Sigmoid colon (tissue), 7 donors: ENCODE measurements at places on chromosomes 7 and 10.
A peak's percentile ranks its signal among the peaks of the same experiment; 100 is the strongest.

GRCh38 chr10:49174261-49174925, 13.8 kb downstream of the TMEM273 start:
- H3K27ac ChIP-seq = no peak overlapping the region
- no peak for DNase-seq
- no peaks in the 10 kb centered on the region for H3K36me3 ChIP-seq
- H3K4me1 ChIP-seq = no peaks in the 10 kb centered on the region
- H3K27me3 ChIP-seq = no peaks in the 10 kb centered on the region
- no peak overlapping the region for H3K4me3 ChIP-seq

GRCh38 chr7:15041226-15041625, 138.7 kb upstream of the DGKB start:
- H3K4me1 ChIP-seq = peaks cover 36% of the 10 kb centered on the region
- H3K4me3 ChIP-seq = no peak overlapping the region
- no peaks in the 10 kb centered on the region for H3K27me3 ChIP-seq
- no peak overlapping the region for H3K27ac ChIP-seq
- H3K36me3 ChIP-seq = no peaks in the 10 kb centered on the region
- no peak for DNase-seq

- H3K36me3 ChIP-seq = peaks cover 32% of the 10 kb centered on the region
- H3K27me3 ChIP-seq = no peaks in the 10 kb centered on the region
Observed at GRCh38 chr7:149432121-149432691, 28.7 kb downstream of the ZNF777 start.

DNA sequence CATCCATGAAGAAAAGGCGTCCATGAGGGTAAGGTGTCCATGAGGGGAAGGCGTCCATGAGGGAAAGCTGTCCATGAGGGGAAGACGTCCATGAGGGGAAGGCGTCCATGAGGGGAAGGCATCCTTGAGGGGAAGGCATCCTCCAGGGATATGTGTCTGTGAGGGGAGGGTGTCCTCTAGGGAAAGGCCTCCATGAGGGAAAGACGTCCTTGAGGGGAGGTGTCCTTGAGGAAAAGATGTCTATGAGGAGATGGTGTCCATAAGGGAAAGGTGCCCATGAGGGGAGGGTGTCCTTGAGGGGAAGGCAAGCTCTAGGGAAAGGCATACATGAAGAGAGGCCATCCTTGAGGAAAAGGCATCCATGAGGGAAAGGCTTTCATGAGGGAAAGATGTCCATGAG, 92.6 kb downstream of the INPP5A start:
- no peaks in the 10 kb centered on the region for H3K27me3 ChIP-seq
- H3K27ac ChIP-seq = peak overlapping the region; percentile 96
- DNase-seq = peak; percentile 55

DNA sequence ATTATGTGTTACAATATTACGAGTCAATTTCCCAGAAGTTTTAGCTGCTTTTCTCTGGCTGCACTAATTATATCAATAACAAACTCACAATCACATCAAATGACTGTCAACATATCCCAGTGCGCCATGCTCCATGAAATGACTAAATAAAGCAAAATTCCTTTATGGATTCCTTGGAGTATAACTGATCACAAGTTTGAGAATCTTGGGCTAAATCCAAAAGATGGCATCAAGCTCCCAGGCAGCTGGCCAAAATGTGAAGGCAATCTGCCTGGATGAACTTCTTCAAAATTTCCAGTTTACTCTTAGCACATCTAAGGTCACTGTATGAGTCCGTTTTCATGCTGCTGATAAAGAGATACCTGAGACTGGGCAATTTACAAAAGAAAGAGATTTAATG, 210.8 kb downstream of the CCSER2 start:
- H3K4me1 ChIP-seq = peaks cover 9% of the 10 kb centered on the region
- DNase-seq = no peak
- H3K36me3 ChIP-seq = no peaks in the 10 kb centered on the region
- H3K4me3 ChIP-seq = no peak overlapping the region

GRCh38 chr10:132879408-132880127, 62.8 kb downstream of the CFAP46 start:
- no peaks in the 10 kb centered on the region for H3K27me3 ChIP-seq
- H3K4me3 ChIP-seq = no peak overlapping the region
- DNase-seq = peak; percentile 57
- no peaks in the 10 kb centered on the region for H3K36me3 ChIP-seq
- H3K4me1 ChIP-seq = no peaks in the 10 kb centered on the region
- no peak overlapping the region for H3K27ac ChIP-seq

- no peaks in the 10 kb centered on the region for H3K27me3 ChIP-seq
- peaks cover 19% of the 10 kb centered on the region for H3K4me1 ChIP-seq
- H3K27ac ChIP-seq = peak overlapping the region; percentile 23
Observed at GRCh38 chr7:92633211-92633906, 43.2 kb upstream of the FAM133B start.

- no peak overlapping the region for H3K27ac ChIP-seq
- no peaks in the 10 kb centered on the region for H3K36me3 ChIP-seq
- H3K4me1 ChIP-seq = no peaks in the 10 kb centered on the region
- no peak for DNase-seq
Observed at GRCh38 chr7:40802497-40802896, 667.7 kb downstream of the SUGCT start.

- DNase-seq = no peak
- no peaks in the 10 kb centered on the region for H3K4me1 ChIP-seq
- no peak overlapping the region for H3K27ac ChIP-seq
- no peak overlapping the region for H3K4me3 ChIP-seq
Observed at GRCh38 chr7:125495997-125496396, 566.4 kb upstream of the POT1 start.

GRCh38 chr7:123201901-123202300, 2.1 kb upstream of the SLC13A1 start:
- no peaks in the 10 kb centered on the region for H3K36me3 ChIP-seq
- no peaks in the 10 kb centered on the region for H3K27me3 ChIP-seq
- DNase-seq = no peak

DNA sequence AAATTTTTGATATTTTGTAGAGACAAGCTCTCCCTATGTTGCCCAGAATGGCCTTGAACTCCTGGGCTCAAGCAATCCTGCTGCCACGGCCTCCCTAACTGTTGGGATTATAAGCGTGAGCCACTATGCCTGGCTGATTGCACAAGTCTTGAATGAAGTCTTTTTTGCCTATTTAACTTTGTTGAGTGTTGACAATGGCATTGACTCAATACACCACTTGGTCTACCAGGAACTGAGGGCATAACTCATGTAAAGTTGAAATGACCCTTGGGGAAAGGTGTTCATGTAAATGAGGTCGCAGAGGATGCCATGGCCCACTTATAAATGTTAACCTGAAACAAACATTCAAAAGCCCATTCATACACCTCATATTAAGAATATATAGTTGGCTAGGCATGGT, 7.4 kb upstream of the UCMA start:
- no peaks in the 10 kb centered on the region for H3K27me3 ChIP-seq
- H3K36me3 ChIP-seq = no peaks in the 10 kb centered on the region
- H3K27ac ChIP-seq = no peak overlapping the region
- H3K4me1 ChIP-seq = no peaks in the 10 kb centered on the region
- H3K4me3 ChIP-seq = no peak overlapping the region

DNA sequence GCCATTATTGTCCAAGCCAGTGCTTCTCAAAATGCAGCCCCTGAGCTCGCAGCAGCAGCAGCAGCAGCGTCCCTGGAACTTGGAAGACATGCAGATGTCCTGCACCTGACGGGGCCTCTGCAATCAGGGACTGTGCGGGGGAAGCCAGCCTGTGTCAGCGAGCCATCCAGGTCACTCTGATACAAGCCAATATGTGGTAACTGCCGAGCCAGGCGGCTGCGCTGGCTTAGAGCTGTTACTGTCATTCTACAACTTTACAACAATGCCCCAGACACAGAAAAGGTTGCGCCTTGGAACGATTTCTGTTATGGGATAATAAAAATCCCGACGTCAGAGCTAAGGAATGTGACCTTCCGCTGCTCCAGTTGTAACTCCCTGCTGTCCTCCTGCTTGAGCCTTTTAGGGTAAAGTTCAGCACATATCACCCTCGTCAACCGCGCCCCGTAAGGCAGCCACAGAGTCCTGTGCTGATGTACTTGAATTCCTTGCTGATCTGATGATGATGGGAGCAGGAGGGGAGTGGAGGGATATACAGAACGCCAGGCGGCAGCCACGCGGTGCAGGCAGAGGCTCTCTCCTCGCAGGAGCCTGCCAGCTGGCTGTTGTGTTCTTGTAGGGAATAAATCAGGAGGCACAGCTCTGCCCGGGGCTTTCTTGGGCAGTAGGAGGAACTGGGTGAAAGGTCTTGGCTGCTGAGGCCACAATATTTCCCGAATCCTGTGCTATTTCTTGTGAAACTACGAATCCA, 20.0 kb upstream of the CRYGN start:
- peak; percentile 98 for DNase-seq
- H3K27me3 ChIP-seq = no peaks in the 10 kb centered on the region
- H3K27ac ChIP-seq = peak overlapping the region; percentile 96
- peaks cover 32% of the 10 kb centered on the region for H3K4me1 ChIP-seq
- H3K4me3 ChIP-seq = peak overlapping the region; percentile 13

- no peak overlapping the region for H3K4me3 ChIP-seq
- no peaks in the 10 kb centered on the region for H3K27me3 ChIP-seq
- no peak for DNase-seq
Observed at GRCh38 chr10:113627836-113628235, 36.0 kb downstream of the NRAP start.

DNA sequence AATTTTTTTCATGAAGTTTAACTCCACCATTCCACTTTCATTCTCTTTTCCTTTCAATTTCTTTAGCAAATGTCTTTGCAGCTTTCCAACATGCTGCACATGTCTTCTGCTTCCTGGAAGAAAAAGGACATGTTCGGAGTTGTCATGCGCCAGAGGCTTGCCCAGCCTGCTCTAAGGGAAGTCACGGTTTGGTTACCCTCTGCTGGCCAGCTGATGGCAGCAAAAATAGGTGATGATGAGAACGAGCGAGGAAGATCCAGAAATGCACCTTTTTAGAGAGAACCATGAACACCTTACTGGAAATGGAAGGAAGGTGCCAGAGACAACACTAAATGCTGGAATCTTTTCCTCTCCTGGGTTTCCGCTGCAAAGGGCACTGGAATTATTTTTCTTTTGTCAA, 4.9 kb upstream of the ZSCAN21 start:
- no peak overlapping the region for H3K4me3 ChIP-seq
- no peak overlapping the region for H3K27ac ChIP-seq
- H3K36me3 ChIP-seq = no peaks in the 10 kb centered on the region
- no peak for DNase-seq
- H3K4me1 ChIP-seq = peaks cover 4% of the 10 kb centered on the region

DNA sequence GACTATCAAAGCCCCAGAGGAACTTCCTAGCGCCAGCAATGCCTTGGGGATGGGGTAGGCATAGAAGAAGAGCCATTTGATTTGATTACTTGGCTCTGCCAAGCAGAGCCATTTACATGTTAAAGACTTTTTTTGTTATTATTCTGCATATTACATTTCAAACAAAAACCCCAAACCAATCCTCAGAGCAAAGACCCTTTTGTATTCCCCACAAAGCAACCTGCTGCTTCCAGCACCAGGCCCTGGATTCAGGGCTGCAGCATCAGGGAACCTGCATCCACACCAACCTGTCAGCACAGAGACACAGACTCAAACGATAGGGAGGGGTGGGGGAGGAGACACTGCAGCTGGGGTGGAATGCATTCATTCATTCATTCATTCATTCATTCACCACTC, 73.2 kb downstream of the GRID1 start:
- DNase-seq = peak; percentile 19
- no peak overlapping the region for H3K27ac ChIP-seq
- no peaks in the 10 kb centered on the region for H3K4me1 ChIP-seq
- no peak overlapping the region for H3K4me3 ChIP-seq
- H3K27me3 ChIP-seq = no peaks in the 10 kb centered on the region
- H3K36me3 ChIP-seq = no peaks in the 10 kb centered on the region

DNA sequence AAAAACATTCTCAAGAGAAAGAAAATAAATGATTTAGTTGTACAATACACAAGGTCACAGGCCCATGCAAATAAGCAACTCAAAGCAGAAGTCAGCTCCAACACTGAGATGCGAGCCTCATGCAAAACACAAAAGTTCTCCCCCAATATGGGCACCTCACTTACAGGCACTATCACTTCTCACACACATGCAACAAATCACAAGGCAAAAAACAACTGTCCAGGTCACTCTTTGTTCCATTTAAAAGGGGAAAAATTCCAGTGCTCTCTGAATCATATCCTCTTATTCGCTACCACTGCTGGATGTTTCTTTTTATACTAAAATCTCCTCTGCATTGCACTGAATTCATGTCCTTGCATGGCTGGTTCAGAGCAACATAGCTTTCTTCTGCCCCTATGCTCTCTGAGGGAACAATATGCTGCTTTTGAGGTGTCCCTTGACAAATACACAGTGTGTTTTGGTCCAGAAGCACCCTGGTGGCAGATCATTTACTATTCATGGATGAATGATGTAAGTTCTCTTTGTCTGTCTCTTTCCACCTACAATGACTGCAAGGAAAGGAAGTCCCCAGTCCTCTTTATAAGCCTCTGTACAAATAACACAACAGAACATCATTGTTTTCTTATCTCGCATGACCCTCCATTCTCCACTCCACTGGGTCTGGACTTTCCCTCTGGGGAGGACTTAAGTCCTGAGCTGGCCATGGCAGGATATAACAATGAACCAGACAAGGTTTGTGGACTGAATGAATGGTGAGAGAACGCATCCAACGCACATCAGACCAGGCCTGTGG, 85.4 kb upstream of the GSDME start:
- no peaks in the 10 kb centered on the region for H3K36me3 ChIP-seq
- H3K4me3 ChIP-seq = no peak overlapping the region
- H3K4me1 ChIP-seq = no peaks in the 10 kb centered on the region
- no peak for DNase-seq

DNA sequence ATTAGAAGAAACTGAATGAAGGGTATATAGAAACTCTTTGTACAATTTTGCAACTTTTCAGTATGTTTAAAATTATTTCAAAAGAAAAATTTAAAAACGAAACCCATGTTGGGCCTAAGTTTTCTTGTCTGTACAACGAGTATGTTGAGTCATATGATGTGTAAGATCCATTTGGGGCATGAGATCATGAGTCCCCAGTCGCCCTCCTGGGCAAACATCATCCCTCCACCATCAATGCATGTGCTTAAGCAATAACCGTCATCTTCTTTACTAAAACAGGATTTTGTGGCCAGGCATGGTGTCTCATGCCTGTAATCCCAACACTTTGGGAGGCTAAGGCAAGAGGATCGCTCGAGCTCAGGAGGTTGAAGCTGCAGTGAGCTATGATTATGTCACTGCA, 54.2 kb upstream of the CDCA7L start:
- no peak overlapping the region for H3K27ac ChIP-seq
- peaks cover 9% of the 10 kb centered on the region for H3K4me1 ChIP-seq
- no peak overlapping the region for H3K4me3 ChIP-seq
- H3K36me3 ChIP-seq = no peaks in the 10 kb centered on the region
- DNase-seq = no peak
- H3K27me3 ChIP-seq = no peaks in the 10 kb centered on the region

GRCh38 chr10:60848126-60848525, 69.8 kb downstream of the CDK1 start:
- H3K27ac ChIP-seq = no peak overlapping the region
- H3K36me3 ChIP-seq = no peaks in the 10 kb centered on the region
- DNase-seq = no peak
- no peaks in the 10 kb centered on the region for H3K27me3 ChIP-seq
- H3K4me3 ChIP-seq = no peak overlapping the region

- no peak overlapping the region for H3K27ac ChIP-seq
- no peak overlapping the region for H3K4me3 ChIP-seq
- no peak for DNase-seq
- no peaks in the 10 kb centered on the region for H3K4me1 ChIP-seq
- H3K36me3 ChIP-seq = no peaks in the 10 kb centered on the region
Observed at GRCh38 chr10:7872041-7872442, 53.7 kb downstream of the TAF3 start.
